ENCODE measurements at places on chromosomes 7 and 10. TPM values are rescaled to one million over a fixed set of nuclear protein-coding genes. Genes with fewer than 3 reads are reported as not detected.

The CLDN3 gene
- total RNA-seq = not detected

GRCh38 chr10:7027913-7028808, 382.7 kb downstream of the SFMBT2 start:
- DNase-seq = no peak
- peak overlapping the region; percentile 47 for H3K27ac ChIP-seq

- no peak for DNase-seq
- no peaks in the 10 kb centered on the region for H3K4me1 ChIP-seq
- no peak overlapping the region for H3K27ac ChIP-seq
- H3K36me3 ChIP-seq = no peaks in the 10 kb centered on the region
- peak overlapping the region; percentile 61 for H3K4me3 ChIP-seq
These were observed 34.9 kb upstream of the STEAP1 start for GRCh38 chr7:90119178-90119971.

The CHST3 gene
- 0.16 TPM for total RNA-seq

DNA sequence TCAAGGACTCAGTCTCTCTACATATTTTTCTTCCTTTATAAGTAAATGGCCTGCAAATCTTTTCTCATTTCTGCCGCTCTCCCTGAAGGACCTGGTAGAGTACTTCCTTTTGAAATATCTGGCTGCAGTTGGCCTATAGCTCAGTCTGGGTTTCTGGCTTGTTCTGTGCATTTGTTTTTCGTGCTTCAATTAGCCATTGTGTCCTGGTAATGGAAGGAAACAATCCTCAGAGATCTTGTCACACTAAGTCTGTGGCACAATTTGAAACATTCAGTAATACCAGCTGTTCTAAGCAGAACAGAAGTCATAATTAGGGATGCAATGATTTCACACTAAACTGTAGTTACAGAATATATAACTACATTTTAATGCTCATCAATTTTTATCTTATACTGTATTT, 545.0 kb downstream of the NRG3 start:
- no peak for DNase-seq
- no peaks in the 10 kb centered on the region for H3K4me1 ChIP-seq
- H3K4me3 ChIP-seq = no peak overlapping the region
- H3K27ac ChIP-seq = no peak overlapping the region
- no peaks in the 10 kb centered on the region for H3K36me3 ChIP-seq

The LGI1 gene
- total RNA-seq = not detected

DNA sequence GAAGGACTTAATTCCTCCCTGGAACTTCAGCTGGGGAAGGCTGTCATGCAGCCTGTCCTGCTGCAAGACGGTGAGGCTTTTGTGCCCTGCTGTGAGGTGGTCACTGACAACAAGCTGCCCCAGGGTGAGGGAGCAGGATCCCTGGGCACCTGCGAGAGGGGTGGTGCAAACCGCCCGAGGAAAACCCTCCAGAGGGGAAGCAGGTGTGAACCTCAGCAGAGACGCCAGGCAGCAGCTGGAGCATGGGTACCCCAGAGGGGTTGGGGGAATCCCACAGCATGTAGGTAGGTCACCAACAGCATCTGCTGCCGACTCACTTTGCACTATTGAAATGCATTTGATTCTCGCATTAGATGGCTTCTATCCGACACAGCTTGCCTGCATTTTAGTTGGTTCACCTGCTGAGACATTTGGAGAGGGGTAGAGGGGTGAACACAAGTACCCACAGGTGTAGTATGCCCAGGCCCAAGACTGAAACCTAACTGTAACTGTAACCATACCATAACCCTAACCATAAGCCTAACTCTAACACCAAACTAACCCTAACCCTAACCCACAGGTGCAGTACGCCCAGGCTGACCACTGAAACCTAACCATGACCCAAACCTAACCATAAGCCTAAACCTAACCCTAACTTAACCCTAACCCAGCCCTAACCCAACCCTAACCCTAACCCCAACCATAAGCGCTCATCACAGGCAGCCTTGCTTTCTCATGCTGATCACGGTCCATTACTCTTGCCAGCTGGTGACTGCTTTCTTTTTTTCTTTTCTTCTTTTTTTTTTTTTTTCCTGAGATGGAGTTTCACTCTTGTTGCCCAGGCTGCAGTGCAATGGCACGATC, 85.9 kb downstream of the ELFN1 start:
- no peak overlapping the region for H3K4me3 ChIP-seq

- no peaks in the 10 kb centered on the region for H3K36me3 ChIP-seq
- H3K4me1 ChIP-seq = no peaks in the 10 kb centered on the region
- no peak overlapping the region for H3K27ac ChIP-seq
- peaks cover 14% of the 10 kb centered on the region for H3K27me3 ChIP-seq
- no peak for DNase-seq
These were observed 14.8 kb downstream of the CCL24 start for GRCh38 chr7:75798770-75799169.

DNA sequence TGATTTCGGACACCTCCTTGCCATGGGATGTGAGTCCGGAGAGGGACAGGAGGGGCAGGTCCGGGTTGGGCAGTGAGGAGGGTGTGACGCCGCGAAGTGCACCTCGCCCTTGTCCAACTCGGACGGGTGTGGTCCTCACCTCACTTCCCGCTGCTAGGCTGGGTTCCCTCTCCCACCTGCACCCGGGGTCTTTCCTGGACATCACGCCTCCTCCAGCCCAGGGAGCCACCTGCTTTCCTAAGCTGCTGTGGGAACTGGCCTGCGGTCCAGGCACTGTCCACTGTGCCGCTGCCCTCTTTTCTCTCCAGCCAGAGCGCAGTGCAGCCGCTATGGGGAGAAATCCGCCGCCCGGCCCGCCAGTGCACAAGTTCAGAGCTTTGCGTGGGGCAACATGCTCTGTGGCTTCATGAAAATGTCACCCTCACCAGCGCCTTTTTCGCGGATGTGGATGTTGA, 45.0 kb upstream of the ZNF716 start:
- no peak for DNase-seq
- no peaks in the 10 kb centered on the region for H3K4me1 ChIP-seq
- no peak overlapping the region for H3K27ac ChIP-seq
- H3K27me3 ChIP-seq = no peaks in the 10 kb centered on the region

- no peak overlapping the region for H3K4me3 ChIP-seq
- H3K4me1 ChIP-seq = no peaks in the 10 kb centered on the region
- DNase-seq = no peak
- no peak overlapping the region for H3K27ac ChIP-seq
These were observed 134.2 kb upstream of the KCNMA1 start for GRCh38 chr10:77771851-77772250.

The VAX1 gene
- not detected for total RNA-seq

- DNase-seq = no peak
- no peak overlapping the region for H3K4me3 ChIP-seq
- H3K36me3 ChIP-seq = no peaks in the 10 kb centered on the region
- no peak overlapping the region for H3K27ac ChIP-seq
- H3K27me3 ChIP-seq = peaks cover 2% of the 10 kb centered on the region
These were observed 63.2 kb downstream of the INSYN2A start for GRCh38 chr10:127133225-127133624.

GRCh38 chr7:44251269-44251668, 50.5 kb downstream of the YKT6 start:
- peaks cover 6% of the 10 kb centered on the region for H3K4me1 ChIP-seq
- no peak overlapping the region for H3K4me3 ChIP-seq
- H3K27ac ChIP-seq = no peak overlapping the region
- H3K36me3 ChIP-seq = no peaks in the 10 kb centered on the region
- no peaks in the 10 kb centered on the region for H3K27me3 ChIP-seq

DNA sequence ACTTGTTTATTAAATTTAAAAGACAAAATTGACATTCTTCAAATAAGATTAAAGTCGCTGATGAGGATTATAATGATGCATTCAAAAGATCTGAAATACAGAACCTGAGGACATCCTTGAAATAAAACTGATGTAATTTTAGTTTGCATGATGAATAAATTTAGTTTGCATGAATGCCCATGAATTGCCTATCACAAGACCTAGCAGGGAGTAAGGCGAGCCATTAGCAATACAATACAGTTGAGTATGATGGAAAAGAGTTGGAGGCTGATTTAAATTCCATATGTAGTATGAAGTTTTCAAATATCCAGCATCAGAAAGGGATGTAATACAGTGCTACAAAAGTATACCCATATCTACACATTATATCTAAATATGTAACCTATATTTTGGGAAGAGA, 321.3 kb downstream of the CACNA2D1 start:
- H3K27me3 ChIP-seq = no peaks in the 10 kb centered on the region
- no peak for DNase-seq
- no peaks in the 10 kb centered on the region for H3K4me1 ChIP-seq
- no peak overlapping the region for H3K4me3 ChIP-seq
- no peaks in the 10 kb centered on the region for H3K36me3 ChIP-seq
- H3K27ac ChIP-seq = no peak overlapping the region

The EBF3 gene
- not detected for total RNA-seq

GRCh38 chr7:128020159-128020558, 11.1 kb downstream of the LRRC4 start:
- H3K36me3 ChIP-seq = peaks cover 14% of the 10 kb centered on the region
- H3K4me3 ChIP-seq = no peak overlapping the region
- no peaks in the 10 kb centered on the region for H3K27me3 ChIP-seq
- H3K27ac ChIP-seq = no peak overlapping the region

DNA sequence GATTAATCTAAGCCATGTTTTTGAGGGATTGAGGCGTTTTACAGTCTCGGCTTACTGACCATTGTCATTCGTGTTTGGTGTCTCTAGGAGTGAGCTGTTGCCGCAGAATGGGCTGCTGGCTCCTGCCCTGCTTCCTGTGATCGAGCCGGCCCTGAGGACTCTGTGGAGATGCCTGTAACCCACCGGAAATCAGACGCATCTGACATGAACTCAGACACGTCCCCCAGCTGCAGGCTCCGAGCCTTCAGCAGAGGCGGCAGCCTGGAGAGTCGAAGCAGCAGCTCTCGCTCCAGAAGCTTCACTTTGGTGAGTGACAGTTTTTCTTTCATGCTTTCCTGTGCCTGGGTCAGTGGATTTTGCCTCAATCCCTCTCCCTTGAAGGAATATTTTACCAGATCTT, 28.8 kb downstream of the PROSER2 start:
- H3K36me3 ChIP-seq = no peaks in the 10 kb centered on the region
- DNase-seq = no peak
- peaks cover 23% of the 10 kb centered on the region for H3K27me3 ChIP-seq
- no peak overlapping the region for H3K4me3 ChIP-seq
- H3K27ac ChIP-seq = no peak overlapping the region

GRCh38 chr7:157395206-157395605, 58.4 kb downstream of the DNAJB6 start:
- H3K4me1 ChIP-seq = peaks cover 19% of the 10 kb centered on the region
- H3K27me3 ChIP-seq = no peaks in the 10 kb centered on the region
- peaks cover 12% of the 10 kb centered on the region for H3K36me3 ChIP-seq
- H3K27ac ChIP-seq = no peak overlapping the region

DNA sequence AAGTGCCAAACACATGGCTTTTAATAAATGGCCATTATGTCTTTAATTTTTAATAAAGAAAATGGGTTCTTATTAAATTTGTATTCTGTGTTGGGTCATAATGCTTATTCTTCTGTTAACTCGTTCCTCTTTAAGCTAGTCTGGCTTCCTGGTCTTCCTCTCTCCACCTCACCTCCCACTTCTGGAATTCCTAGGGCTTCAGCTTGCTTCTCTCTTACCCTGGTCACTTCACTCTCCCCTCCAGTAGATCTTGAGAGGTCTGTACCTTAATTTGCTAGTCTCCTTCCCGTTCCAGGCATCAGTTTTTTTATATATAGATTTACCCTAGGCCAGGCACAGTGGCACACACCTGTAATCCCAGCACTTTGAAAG, 111.2 kb downstream of the RALA start:
- H3K4me1 ChIP-seq = peaks cover 46% of the 10 kb centered on the region
- peaks cover 10% of the 10 kb centered on the region for H3K36me3 ChIP-seq
- no peak for DNase-seq
- peaks cover 6% of the 10 kb centered on the region for H3K27me3 ChIP-seq
- H3K27ac ChIP-seq = peak overlapping the region; percentile 77

- no peaks in the 10 kb centered on the region for H3K4me1 ChIP-seq
- no peak overlapping the region for H3K4me3 ChIP-seq
- no peaks in the 10 kb centered on the region for H3K36me3 ChIP-seq
- no peak overlapping the region for H3K27ac ChIP-seq
- no peaks in the 10 kb centered on the region for H3K27me3 ChIP-seq
These were observed 23.8 kb upstream of the BICC1 start for GRCh38 chr10:58488921-58489320.

DNA sequence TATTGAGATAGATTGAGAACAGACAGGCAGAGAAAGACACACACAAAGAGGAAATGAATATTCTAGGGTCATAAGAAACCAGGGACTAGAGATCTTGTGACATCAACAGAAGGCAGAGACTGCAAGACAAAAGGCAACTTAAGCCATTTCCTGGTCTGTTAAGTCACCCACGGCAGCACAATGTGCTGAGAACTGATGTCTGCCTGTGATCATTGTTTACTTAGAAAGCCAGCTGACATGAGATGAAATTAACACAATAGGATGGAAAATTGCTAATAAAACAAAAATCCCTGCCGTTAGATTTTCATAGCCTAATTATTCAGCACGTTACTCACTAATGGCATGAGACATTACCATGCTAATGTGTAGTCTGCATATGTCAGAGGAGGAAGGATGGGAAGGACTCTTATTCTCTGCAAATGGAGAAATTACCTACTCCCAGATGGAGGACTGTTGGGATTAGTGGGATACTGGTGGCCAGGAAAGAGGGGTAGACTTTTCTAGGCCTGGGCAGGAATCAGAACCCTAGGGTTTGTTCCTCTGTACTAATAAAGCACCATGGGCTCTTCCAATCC, 191.3 kb upstream of the PODXL start:
- H3K27me3 ChIP-seq = peaks cover 4% of the 10 kb centered on the region
- no peak overlapping the region for H3K27ac ChIP-seq
- no peak overlapping the region for H3K4me3 ChIP-seq
- no peak for DNase-seq
- no peaks in the 10 kb centered on the region for H3K36me3 ChIP-seq

The ATG9B gene
- 4.7 TPM for total RNA-seq

The CPXM2 gene
- not detected for total RNA-seq

All from activated T-helper 1 cell treated with anti-CD3 and anti-CD28 coated beads, Interleukin-12 subunit alpha, Interleukin-12 subunit beta, Interleukin-2, Interleukin-4 antibody, amounts not matched to agents 30 ng/mL and 10 ng/mL and 1 ng/mL, durations not matched to agents 14 hours and 24 hours and 36 hours (primary cell).